Myocyte (in vitro differentiated cells): ENCODE measurements at places on chromosomes 13 and 19. TPM values are rescaled to one million over a fixed set of nuclear protein-coding genes. Genes with fewer than 3 reads are reported as not detected.

DNA sequence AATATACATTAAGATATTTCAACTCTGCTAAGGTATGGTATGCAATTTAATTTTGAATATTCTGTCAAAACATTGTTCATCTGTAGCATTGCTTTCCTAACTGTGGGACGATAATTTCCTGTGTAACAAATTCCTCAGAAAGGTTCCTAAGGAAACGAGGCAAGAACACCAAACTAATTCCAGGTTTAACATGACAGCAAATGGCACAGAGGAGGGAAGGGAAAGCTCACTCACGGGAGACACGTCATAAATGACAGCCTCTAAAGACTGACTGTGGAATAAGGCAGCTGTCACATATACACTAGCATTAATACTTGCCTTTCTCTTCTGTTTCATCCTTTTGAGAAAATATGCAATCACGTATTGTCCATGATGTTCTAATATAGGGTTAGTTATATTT, 380.6 kb downstream of the LIG4 start:
- no peak for DNase-seq

GRCh38 chr13:89695343-89696257, 1651.9 kb upstream of the MIR17HG start:
- peak; percentile 55 for DNase-seq

- DNase-seq: no peak
Measured at GRCh38 chr19:49469828-49470614, 4.0 kb upstream of the FLT3LG start.

DNA sequence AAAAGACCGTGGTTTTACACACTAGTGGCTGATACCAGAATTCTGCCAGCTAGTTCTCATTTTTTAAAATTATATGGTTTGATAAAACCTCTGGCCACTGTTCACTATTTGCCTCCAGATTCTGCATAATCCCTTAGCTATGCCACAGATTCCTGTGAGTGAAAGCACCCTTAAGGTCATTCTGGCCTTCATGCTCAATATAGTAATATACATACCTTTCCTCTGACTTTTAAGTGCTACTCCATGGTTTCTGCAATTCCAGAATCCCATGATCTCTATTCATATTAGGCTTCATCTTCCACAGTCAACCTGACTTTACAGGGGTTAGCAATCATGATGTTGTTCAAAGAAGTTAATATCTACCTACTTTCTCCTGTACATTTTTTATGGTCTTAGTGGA, 274.1 kb upstream of the EDNRB start:
- DNase-seq: no peak

GRCh38 chr19:55248166-55248675, 10.6 kb downstream of the PPP6R1 start:
- DNase-seq: no peak

Gene DDX39A
- total RNA-seq: 63.4 and 73.0 TPM in 2 replicates
